ENCODE measurements at places on chromosomes 12 and 14.

DNA sequence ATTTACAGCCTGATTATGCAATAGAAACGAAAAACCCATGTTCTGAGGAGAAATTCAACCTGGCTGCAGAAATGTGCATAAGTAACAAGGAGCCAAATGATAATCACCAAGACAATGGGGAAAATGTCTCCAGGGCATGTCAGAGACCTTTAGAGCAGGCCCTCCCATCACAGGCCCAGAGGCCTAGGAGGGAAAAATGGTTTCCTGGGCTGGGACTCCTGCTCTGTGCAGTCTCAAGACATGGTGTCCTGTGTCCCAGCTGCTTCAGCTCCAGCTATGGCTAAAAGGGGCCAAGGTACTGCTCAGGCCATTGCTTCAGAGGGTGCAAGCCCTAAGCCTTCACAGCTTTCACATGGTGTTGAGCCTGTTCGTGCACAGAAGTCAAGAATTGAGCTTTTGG is 156.0 kb downstream of the SLC35F4 start:
- DNase-seq: no peak

DNA sequence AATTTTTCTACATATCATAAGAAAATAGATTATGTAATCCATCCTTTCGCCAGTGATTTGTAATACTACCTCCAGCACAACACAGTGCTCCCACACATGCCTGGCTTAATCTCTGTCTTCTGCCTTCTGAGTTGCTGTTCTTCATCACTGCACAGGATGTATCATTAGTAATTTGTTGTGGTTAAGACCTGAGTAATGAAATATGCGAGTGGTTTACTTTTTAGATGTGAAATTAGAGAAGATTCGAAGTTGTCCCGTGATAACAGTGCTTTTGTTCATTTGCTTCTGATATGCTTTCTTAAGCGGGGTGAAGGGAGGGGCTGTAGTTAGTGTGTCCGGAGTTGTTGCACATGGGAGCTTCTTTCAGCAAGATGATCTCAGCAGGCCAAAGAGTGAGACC is 18.1 kb downstream of the KRT85 start:
- no peak for DNase-seq

DNA sequence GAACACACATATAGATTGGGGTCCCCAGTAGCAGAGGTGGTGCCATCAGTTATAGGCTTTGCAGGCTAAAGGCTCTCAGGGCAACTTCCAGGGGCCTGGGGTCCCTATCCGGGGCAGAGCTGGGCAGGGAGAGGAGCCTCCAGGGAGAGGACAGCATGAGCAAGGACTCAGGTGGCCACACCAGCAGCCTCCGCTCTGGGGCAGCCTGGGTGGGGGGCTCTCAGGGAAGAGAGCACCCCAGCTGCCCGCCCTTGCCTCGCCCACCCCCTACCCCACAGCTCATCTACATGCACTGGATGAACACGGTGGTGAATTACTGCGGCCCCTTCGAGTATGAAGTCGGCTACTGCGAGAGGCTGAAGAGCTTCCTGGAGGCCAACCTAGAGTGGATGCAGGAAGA is 14.0 kb downstream of the PLBD2 start:
- DNase-seq: no peak

GRCh38 chr12:108403952-108404351 is 64.8 kb upstream of the CMKLR1 start:
- no peak for DNase-seq

GRCh38 chr12:16165506-16165905 is 112.0 kb downstream of the SLC15A5 start:
- peak; percentile 58 for DNase-seq

DNA sequence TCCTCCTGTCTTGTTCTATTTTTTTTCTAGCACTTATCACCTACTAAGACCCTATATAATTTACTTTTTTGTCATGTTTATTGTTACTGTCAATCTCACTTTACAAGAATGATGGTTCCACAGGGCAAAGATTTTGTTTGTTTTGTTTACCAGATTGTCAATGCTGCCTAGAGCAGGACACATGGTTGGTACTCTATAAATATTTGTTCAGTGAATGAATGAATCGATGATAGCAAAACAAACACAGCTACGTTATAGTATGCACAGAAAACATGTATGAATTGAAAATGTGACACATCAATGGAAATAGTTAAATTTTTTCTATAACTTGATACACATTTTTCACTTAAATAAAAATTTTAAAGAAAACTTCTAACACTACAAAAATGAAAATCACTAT is 67.1 kb upstream of the KRR1 start:
- no peak for DNase-seq

DNA sequence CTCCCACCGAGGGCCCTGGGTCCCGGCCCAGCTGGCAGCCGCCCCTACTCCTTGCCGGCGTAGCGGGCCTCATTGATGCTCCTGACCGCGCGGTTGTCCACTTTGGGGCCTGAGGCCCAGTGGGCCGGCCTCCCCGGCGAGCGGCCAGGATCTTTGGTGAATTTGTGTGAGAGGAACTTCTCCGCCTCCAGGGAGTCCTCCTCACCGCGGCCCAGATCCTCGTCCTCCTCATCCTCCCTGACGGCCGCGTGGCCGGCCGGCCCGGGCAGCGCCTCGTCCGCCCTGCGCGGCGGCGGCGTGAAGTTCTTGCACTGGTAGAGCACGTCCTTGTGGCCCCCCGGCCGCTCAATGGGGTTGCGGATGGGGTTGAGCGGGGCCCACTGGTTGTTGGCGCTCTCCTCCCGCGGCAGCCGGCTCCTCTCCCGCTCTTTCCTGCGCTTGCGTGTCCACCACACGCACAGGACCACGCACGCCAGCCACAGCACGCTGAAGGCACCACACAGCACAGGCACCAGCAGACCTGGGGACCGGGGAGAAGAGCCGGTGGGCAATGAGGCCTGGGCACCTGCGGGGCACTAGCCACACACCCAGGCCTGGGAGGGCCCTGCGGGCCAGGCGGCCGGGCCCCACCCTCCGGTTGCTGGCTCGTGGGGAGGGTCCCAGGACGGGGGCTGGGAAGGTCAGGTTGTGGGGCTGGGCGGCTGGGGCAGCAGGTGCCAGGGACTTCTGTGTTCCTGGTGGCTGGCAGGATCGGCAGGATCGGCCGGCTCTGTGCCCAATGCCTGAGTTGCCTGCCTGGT is 25.7 kb downstream of the JAG2 start:
- no peak for DNase-seq

- no peak for DNase-seq
Observed at GRCh38 chr12:74111688-74112360, 425.8 kb upstream of the ATXN7L3B start.

DNA sequence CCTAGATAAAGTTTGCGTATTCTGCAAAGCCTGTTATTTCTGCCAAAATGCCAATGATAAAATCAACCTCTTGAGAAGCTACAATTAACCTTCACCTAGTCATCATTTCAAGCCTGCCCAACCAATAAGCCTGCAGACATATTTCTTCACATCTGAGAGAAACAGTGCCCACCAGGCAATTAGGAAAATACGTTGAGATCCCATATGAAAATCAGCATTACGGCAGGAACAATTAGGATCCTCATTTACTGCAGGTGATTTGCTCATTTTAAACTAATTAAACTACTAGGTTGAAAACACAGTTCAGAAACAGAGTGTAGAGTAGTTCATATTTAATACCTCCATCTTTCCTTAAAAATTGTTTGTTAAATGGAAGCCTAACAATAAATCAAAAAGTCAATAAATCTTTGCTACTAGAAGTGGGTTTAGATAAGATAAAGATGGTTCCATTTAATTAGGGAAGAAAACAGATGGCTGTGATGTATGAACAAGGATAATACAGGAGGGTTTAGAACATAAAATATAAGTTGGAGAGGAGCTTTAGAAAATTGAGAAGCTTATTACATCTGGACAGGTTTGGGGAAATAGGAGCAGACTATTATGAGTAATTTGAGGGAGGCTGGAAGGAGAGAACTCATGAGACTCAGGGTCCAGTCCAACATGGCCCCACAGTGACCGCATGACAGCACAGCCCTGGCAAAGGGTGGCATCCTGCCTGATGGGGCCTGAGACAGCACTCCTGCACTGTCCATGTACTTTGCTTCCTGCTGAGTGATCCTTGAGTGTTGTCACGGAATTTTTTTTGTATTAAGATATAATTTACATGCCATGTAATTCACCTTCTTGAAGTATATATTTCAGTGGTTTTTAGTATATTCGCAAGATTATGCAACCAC is 26.9 kb upstream of the PYGL start:
- no peak for DNase-seq

DNA sequence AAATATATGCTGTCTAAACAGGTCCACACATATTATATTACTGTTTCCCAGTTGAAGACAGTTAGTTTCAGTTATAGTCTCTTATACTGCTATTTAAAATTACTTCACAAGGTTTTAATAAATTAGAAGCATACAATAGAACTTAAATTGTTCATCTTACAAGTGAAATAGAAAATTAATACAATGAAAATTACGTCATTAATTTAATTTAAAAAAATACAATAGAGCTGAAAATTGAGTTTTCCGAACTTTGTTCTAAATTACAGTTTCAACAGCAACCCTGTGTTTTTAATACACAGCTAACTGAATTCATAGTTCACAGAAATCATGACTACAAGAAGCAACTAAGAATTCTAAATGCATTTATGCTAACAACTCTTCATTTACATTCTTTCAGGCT is 525.7 kb upstream of the FOXG1 start:
- DNase-seq: no peak

GRCh38 chr12:108033090-108033489 is 96.0 kb upstream of the WSCD2 start:
- DNase-seq: no peak

DNA sequence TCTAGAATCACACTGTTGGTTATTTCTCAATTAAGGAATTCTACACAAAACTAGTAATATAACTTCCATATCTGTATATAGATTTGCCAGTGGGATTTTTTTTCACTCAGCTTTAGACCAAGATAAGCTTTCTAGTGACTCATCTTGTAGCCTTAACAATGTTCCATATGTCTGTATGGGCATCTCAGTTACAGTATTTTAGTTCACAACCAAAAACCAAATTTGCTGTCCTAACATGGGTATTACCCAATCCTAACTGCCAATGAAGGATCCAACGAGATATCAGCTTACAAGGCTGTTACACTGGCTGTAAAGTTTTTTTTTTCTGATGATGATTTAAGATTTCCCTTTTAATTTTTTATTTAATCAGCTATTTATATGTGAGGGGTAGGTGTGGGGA is 31.5 kb upstream of the KRR1 start:
- DNase-seq: no peak

DNA sequence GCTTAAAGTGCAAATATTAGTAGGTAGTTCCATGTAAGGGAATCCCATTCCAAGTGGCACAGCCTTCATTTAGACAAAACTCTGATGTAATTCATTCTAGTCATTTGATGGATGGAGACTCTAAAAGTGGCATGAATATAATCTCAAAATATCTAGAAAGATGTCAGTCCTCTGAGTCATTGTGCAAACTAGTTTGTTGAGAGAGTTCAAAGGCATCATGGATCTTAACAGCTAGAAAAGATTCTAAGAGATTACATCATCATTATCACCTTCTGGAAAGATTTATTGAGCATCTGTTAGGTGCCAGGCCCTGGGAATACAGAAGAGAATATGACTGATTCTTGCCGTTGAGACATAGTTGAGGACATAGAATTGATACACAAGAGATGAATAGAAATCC is 30.7 kb downstream of the CRADD start:
- DNase-seq: no peak

- DNase-seq: no peak
Observed at GRCh38 chr14:101774814-101775213, 13.3 kb downstream of the PPP2R5C start.

DNA sequence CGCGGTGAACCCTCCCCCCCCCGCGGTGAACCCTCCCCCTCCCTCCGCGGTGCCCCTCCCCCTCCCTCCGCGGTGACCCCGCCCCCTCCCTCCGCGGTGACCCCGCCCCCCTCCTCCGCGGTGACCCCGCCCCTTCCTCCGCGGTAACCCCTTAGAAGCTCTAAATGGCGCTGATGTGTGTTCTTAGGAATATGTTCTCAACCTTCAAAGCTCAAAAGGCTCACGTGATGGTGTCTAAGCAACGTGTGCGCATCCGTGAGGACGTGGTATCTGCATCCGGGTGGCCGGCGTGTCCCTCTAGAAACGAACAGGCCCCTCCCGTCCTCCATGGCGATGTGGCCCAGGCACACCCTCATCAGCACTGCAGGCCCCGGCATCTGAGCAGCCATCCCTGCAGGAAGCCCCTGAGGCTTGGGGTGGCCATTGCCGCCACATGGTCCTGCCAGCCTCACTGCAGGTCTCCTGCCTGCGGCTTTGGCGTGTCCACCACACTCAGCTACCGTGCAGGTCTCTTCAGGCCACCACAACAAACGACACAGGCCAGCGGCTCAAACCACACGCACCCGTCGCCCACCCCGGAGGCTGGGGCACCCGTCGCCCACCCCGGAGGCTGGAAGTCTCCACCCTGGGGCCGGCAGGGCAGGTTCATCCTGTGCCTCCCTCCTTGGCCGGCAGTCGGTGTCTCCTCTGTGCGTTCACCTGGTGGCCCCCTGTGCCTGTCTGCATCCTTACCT is 14.5 kb upstream of the FBRSL1 start:
- DNase-seq: no peak

GRCh38 chr12:46454981-46455380 is 82.4 kb upstream of the SLC38A2 start:
- DNase-seq: no peak

DNA sequence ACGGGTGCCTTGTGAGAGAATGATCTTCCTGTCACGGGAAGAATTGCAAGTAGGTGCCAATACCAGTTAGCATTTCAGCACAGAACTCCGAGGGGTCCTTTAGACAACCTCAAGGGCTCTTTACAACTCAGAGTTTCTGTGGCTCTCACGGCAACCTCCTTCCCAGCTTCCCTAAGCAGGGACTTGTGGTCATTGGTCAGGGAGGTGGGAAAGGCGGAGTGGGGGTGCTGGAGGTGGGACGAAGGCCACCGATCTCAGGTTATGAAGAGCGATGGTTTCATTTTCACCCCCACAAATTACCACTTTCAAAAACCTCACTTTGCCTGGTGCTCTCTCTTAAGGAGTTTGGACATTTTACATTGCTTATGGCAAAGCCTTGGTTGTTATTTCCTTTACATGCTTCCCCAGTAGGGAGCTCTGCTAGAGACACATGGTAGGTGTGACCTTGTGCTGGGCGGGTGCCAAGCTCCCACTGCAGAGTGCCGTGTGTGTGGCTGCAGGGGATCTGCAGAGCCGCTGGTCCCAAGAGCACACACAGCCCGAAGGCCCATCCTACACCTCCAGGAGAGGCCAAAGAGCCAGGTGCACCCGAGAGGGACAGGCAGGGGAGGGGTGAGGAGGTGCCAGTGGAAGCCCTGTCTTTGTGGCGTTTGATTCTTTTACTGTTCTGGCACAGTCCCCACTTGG is 21.4 kb downstream of the BCL2L14 start:
- DNase-seq: peak; percentile 65

DNA sequence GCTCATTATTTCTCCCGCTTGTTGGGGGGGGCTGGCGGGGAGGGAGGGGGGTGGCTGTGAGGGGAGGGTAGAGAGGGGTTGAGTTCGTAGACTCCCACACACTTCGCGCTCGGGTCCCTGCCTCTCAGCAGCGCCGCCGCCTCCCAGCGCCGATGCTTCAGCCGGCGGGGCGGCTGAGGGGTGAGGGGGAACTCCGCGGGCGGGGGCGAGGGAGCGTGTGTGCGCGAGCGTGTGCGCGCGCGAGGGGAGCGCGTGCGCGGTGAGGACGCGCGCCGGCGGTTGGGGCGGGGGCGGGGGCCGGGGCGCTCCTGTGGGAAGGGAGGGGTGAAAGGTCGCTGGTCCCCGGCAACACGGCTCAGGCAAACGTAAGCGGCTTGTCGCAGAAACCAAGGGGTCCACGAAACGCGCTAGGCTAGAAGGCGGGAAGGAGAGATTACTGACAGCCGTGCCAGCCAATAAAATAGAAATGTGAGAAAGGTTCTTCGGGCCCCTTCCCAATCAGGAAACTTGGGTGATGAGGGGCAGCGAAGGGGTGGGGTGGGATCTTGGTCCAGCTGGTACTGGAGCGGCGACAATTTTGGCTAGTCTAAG is 343 bp upstream of the NOVA1 start:
- DNase-seq: peak; percentile 98
